ENCODE measurements at places on chromosomes 2 and 18.

- no peak for DNase-seq
Observed at GRCh38 chr2:6358985-6359384, 506.7 kb downstream of the CMPK2 start.

- no peak for DNase-seq
Observed at GRCh38 chr2:73290049-73290839, 3.1 kb downstream of the EGR4 start.

GRCh38 chr2:127891811-127892210 is 6.1 kb upstream of the AMMECR1L start:
- DNase-seq: no peak

DNA sequence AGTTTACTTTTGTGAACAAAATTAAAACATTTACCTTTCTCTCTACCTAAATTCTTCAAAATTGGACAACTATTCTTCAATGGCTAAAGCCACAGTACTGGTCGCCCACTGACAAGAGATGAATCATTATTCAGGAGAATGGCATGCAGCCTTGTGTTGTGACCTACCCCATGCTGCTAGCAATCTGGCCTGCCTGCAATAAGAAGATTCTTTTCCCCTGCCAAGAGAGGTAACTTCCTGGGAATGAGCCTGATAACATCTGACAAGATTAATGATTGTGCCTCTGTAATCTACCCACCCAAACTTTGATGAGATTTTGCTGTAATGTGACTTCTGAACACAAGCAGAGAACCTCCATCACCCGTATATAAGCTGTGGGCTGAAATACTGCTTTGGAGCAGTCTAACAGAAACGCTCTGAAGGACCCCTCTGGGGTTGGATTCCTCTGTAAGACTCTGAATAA is 47.0 kb upstream of the ST3GAL5 start:
- DNase-seq: no peak

DNA sequence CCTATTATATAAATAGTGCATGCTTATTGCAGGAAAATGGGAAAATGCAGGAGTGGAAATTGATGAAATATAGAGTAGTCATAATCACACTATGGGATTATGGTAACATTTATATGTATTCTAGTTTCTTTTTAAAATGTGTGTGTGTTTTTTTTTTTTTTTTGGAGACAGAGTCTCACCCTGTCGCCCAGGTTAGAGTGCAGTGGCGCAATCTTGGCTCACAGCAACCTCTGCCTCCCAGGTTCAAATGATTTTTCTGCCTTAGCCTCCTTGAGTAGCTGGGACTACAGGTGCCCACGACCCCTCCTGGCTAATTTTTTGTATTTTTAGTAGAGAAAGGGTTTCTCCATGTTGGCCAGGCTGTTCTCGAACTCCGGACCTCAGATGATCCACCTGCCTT is 47.0 kb downstream of the BIRC6 start:
- no peak for DNase-seq

GRCh38 chr18:34834897-34835296 is 124.8 kb downstream of the DTNA start:
- no peak for DNase-seq
